Memory B cell (primary cell): ENCODE measurements at places on chromosomes 5 and 9.

- DNase-seq, result no peak
These were observed 113.9 kb downstream of the DCP2 start for GRCh38 chr5:113090336-113091106.

- no peak for DNase-seq
These were observed 43.6 kb upstream of the TRMT10B start for GRCh38 chr9:37710046-37710445.

GRCh38 chr9:17927616-17928015 lies 348.8 kb downstream of the SH3GL2 start:
- no peak for DNase-seq

DNA sequence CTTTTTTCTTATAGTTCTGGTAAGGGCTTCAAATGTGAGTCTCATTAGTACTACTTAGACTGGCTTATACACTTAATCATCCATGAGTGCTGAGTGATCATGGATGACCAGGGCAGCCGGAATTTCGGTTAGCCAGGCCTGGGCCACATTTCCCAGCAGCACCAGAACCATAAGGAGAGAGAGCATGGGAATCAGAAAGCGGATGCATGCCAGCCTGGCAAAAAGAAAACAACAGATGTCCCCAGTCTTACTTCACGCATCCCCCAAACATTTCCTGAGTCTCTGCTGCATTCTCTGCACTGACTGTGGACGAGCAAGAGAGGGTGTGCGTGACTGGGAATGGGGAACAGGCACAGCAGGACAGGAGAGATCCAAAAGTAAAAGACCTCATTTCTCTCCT lies 371.1 kb upstream of the ZNF608 start:
- DNase-seq, result no peak

- DNase-seq, result no peak
These were observed 10.4 kb upstream of the ZNF354B start for GRCh38 chr5:178849316-178849715.

DNA sequence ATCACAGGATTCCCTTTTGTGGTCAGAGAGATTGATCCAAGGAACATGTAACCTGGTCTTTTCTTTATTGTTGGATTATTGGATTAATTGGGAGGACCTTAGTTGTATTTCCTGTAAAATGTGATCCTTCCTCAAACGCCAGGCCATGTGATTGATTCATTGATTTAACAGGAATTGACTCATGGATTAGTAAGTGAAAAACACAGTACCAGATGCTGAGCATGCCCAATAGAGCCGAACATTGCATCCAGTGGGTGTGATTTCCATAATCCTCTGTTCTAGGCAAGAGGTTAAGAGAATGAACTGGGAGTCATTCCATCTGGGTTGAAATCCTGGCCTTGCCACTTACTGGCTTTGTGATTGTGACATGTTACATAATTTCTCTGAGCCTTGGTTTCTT lies 522.3 kb downstream of the MAT2B start:
- DNase-seq, result no peak

DNA sequence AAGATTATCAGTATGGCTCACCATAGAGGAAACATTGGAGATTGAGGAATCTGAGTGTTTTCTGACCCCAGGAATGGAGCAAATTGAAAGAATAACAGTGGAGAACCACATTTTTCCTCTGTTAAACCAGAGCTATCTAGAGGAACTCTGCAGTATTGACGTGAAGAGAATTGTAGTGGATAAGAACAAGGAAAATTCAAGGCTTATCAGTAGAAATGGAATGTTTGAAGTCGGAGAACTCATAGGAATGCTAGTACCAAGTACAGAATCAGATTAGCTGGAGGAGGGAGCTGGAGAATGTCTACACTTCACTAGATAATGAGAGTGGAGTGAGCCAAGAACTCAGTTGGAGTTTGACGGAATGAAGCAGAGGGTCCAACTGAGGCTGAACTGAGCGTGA lies 50.3 kb downstream of the SNCAIP start:
- no peak for DNase-seq

GRCh38 chr9:86287013-86287412 lies 4.7 kb upstream of the ISCA1 start:
- no peak for DNase-seq

DNA sequence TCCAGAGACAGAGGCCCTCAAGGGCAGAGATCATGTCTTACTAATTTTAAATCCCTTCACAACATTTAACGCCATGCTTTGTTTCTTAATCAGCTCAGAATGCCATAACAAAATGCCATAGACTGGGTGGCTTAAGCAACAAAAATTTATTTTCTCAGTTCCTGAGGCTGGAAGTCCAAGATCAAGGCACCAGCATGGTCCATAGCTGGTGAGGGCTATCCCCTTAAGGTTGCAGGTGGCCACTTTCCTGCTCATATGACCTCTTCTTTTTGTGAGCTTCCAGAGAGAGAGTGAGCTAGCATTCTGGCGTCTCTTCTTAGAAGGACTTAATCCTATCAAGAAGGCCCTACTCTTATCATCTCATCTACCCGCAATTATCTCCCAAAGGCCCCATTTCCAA lies 470.3 kb downstream of the ZNF608 start:
- DNase-seq, result no peak

- DNase-seq, result no peak
These were observed 46.8 kb downstream of the TENT4A start for GRCh38 chr5:6759983-6760382.

- DNase-seq, result no peak
These were observed 59.6 kb upstream of the IL17B start for GRCh38 chr5:149438711-149439132.

- no peak for DNase-seq
These were observed 66.7 kb downstream of the SIL1 start for GRCh38 chr5:139131465-139131864.

- DNase-seq, result no peak
These were observed 172.2 kb downstream of the ERCC6L2 start for GRCh38 chr9:96047741-96048103.

DNA sequence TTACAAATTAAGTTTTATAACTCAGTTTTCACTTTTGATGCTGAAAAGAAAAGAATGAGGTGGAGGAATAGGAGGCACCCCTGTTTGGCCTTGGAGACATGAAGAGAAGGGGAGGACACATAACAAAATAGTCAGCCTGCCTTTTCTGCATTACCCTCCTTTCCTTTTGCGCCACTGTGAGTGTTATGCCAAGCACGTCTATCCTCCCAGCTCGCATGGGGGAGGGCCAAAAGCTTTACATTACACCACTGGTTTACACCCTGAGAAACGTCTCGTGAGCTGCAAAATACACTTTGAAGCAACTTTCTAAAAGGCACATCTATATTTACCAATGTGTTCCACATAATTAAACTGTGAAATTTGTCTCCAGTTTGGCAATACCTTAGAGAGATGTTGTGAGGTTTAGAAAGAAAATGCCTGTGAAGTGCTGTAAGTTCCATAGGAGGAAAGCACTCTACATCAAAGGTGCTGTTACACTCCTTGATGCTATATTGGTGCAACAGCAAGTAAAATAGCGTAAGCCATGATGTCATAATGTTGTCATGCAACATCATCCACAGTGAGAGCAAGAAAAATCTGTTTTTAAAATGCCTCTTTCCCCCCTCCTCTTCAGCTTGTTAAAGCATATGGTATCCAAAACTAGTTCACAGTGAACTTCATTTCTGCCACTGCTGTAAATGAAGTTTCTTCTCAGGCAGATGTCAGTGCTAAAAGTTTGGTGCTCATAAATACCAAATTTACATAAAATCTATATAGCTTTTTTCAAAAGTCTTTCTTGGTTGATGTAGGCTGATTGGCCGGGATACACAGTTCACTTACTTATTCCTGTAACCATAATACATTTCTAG lies 50.3 kb downstream of the CETN3 start:
- no peak for DNase-seq

GRCh38 chr9:94956731-94957130 lies 230.2 kb downstream of the AOPEP start:
- DNase-seq, result no peak

DNA sequence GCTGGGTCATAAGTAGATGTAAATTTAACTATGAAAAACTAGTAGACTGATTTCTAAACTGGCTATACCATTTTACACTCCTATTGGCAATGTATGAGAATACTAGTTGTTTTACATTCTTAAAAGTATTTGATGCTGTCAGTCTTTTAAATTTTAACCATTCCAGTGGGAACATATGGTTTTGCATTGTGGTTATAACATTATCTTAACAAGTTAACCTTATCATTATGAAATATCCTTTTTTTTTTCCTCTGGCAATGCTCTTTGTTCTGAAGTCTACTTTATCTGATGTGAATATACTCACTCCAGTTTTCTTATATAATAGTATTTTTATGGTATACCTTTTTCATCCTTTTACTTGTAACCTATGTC lies 548.9 kb upstream of the CLINT1 start:
- no peak for DNase-seq

DNA sequence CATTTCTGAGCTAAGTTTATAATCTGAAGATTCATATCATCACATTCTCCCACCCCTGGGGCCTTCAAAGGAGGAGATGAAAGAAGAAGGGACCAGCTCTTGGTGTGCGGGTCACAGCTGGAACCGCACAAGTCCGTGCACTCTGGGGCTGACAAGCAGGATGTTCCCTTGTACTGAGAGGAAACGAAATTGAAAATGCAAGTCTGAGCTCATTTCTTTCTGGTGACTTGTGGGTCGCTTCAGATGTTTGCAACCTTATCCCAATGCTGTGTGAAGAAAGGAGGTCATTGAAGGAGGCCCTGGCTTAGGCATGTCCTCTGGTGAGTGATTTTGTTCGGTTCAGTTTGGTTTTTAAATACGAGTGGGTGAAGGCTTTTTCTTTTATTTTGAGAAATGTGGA lies 59.6 kb downstream of the C9orf152 start:
- peak; percentile 42 for DNase-seq

DNA sequence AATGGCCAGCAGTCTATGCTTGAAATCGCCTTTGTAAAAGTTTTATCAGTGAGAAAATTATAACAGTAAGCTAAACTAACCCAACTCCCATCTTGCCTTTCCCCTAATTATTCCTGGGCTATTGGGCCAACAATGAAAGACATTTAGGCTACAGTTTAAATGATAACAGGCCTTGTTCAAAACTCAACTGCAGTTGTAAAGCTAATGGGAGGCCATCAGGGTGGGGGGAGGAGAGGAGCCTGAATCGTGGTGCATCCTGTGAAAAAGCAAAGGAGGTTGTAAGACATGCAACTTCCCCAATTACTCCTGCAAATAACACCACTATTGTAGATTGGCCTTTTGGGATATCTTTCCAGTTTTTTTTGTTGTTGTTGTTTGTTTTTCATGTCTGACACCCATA lies 53.8 kb downstream of the ACTL7B start:
- no peak for DNase-seq

- DNase-seq, result no peak
These were observed 349.2 kb upstream of the CDH9 start for GRCh38 chr5:27387535-27388073.

DNA sequence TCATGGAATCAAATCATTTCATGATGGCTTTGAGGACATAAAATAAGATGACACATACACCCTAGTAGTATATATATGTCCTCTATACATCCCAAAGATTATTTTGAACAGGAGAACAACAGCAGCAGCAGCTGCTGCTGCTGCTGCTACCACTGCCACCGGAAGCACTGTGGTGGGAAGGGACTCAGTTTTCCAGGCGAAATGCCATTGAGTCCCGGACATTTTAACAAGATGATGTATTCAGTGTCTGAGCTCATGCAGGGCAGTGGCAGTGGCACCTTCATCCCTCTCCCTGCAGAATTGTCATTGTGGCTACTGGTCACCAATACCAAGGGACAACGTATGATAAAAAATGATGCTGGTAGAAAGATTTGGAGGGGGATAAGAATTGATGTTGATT lies 151.3 kb downstream of the CHSY3 start:
- DNase-seq, result no peak

DNA sequence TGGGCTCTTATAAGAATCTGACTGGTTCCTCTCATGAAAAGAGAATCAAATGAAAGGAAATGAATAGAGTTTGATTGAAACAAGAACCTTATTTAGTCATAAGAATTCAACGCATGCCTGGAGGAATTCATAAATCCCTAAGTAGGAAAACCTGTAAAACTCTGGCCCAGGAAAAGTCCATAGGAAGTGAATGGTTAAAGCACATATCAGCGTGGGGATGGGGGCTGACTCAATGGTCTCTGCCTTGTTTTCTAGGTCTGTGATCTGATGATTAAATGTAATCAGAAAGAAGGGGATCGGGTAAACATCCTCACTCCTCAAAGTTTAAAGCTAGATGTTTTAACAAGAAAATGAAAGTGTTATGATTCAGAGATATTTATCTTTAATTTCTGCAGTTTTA lies 759.4 kb upstream of the C9orf72 start:
- no peak for DNase-seq

- DNase-seq, result no peak
These were observed 811.2 kb downstream of the BRINP1 start for GRCh38 chr9:118558026-118558425.

DNA sequence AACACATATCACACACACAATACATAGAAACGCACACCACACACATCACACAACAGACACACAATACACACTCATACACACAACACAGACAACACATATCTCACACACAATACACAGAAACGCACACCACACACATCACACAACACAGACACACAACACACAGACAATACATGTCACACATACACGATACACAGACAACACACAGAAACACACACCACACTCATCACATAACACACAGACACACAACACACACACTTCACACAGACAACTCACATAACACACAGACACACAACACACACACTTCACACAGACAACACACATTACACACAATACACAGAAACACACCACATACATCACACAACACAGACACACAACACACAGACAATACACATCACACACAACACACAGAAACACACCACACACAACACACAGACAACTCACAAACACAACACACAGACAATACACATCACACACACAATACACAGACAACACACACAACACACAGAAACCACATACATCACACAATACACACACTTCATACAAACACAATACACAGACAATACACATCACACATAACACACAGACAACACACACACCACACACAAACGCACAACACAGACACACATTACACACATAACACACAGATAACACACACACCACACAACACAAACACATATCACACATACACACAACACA lies 4.3 kb upstream of the CCDC187 start:
- no peak for DNase-seq

GRCh38 chr5:103014983-103015382 lies 105.0 kb downstream of the GIN1 start:
- DNase-seq, result no peak

DNA sequence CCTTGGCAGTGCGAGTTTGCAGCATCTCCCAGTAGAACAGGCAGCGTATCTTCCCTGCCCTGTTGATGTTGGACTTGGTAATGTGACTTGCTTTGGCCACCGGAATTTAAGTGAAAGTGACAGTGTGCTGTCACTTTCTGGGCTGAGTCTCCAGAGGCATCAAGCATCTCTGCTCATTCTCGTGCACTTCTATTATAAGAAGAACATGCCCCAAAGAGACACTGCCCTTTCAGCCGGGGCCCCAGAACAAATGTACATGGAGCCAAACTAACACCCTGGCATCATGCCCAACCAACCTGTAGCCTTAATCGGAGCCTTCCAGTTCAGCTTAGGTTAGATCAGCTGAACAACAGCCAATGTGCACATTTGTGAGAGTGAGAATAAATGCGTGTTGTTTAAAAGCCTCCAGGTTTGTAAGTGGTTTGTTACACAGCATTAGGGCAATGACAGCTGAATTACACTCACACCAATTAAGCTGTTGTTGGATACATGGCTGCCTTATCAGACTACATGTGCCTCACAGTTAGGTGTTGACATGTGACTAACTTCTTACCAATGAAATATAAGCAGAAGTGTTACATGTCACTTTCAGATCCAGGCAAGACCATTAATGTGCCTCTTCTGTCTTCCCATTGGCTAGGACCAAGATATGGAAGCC lies 22.1 kb upstream of the FRMD3 start:
- no peak for DNase-seq

- DNase-seq, result no peak
These were observed 3.2 kb downstream of the SH3RF2 start for GRCh38 chr5:145939540-145940065.
